CD4-positive, alpha-beta T cell treated with Interleukin-4 for 1 hour (primary cell): ENCODE measurements at places on chromosomes 3 and 15.

GRCh38 chr15:77143616-77144015 is 72.7 kb upstream of the TSPAN3 start:
- DNase-seq, result no peak

DNA sequence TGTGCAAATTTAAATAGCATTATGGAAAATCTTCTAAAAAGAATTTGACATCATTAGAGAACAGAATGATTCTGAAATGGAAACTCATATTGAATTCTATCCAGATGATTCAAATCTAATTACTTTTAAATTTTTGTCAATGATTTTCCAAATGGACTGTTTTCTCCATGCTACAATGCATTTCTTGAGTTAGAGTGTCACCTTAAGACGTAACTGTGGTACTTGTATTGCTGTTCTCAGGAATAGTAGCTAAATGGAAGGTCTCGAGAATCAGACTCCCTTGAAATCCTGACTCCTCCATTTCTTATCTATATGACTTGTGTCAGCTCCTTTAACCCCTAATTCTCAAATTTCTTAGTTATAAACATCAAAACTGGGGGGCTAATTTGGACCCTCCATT is 102.3 kb downstream of the P2RY1 start:
- no peak for DNase-seq

DNA sequence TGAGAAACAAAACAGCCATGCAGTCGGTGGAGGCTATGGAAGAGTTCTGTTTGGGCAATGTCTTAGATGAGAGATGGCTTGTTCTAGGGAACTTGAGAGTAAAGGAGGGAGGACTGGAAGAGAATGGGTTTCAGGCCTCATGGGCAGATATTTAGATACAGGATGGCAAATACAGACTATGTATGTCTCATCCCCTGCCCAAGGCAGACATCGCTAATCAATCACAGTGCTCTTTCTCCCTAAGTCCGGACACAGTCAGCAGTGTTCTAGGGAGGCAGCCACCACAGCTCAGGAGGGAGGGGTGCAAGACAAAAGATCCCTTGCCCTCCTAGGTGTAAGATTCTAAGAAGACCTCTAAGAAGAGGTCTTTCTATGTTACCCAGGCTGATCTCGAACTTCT is 159.3 kb upstream of the TLE3 start:
- DNase-seq, result no peak

GRCh38 chr15:53978253-53978906 is at the start of gene UNC13C:
UNC13C (plus strand) TSS chr15:53978441; CDS start chr15:54012904, 34,463 bp downstream.
- DNase-seq, result no peak

- no peak for DNase-seq
Measured at GRCh38 chr3:492586-493316, 296.2 kb downstream of the CHL1 start.

GRCh38 chr3:149906036-149906435 is 64.7 kb downstream of the PFN2 start:
- DNase-seq, result no peak

DNA sequence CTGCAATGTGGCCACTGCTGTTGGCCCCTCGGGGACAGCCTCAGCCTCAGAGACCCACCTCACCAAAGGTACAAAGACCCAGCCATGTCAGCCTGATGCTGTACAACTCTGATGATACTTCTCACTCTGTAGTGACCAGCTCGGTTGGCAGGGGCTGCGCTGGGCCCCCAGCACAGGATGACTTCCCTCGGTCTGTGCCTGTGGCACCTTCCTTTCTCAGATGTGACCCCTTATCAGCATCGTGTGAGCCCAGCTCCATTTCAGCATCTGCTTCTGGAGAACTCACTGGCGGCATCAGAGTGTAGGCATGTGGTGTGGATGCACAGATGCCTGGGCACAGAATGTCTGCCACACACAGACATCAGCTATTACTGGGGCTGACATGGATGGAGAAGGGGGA is 25.1 kb upstream of the CTXND1 start:
- DNase-seq, result no peak

DNA sequence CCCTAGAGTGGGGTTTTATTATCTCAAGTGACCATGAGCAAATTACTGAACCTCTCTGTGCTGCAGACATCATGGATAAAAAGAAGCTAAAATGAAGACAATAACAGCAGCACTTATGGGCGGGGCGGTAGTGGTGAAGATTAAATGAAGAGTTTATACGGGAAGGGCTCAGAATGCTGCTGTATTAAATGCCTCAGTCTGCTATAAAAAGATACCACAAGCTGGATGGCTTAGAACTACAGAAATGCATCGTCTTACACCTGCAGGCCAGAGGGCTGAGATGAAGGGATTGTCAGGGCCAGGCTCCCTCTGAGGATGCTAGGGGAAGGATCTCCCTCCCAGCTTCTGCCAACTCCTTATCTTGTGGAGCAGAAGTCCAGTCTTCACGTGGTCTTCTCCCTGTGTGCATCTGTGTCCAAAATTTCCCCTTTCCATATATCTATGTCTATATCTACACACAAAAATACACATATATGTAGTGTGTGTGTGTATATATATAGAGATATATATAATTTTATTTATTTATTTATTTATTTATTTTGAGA is 2.9 kb downstream of the ALG1L2 start:
- no peak for DNase-seq

DNA sequence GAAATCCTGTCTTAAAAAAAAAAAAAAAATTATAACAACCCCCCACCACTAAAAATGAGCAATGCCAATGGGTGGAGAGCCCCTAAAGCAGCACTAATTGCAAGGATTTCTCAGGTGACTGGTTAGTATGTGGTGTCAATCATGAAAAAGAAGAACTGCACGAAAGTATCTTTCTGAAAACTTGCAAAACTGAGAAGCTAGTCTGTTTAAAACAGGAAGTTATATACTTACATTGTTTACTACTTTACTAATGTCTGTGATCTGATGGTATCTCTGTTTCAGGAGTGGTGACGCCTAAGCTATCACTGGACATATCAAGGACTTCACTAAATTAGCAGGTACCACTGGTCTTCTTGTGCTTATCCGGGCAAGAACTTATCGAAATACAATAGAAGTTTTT is at the start of gene CCR3:
Gene CCR3, plus strand, starts transcription at position 341 of the 400 bp plus-strand sequence. CDS start 22,699 bp downstream, outside the sequence.
- DNase-seq, result no peak

DNA sequence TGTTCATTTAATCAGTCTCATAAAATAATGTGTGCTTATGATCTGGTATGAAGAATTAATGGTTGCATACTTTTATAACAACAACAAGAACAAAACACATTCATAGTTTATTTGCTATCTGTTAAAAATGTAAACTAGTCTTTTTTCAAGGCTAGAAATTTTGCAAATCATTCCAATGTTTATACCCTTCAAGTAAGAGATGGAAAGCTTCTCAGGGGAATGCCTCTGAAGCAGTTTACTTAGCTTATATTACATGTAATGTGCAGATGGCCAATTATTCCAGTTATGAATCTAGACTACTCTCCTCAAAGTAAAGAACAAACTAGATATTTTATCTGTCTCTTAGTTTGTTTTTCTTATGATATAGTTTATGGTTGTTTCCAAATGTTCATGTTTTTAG is 575.4 kb downstream of the NAALADL2 start:
- DNase-seq, result no peak

DNA sequence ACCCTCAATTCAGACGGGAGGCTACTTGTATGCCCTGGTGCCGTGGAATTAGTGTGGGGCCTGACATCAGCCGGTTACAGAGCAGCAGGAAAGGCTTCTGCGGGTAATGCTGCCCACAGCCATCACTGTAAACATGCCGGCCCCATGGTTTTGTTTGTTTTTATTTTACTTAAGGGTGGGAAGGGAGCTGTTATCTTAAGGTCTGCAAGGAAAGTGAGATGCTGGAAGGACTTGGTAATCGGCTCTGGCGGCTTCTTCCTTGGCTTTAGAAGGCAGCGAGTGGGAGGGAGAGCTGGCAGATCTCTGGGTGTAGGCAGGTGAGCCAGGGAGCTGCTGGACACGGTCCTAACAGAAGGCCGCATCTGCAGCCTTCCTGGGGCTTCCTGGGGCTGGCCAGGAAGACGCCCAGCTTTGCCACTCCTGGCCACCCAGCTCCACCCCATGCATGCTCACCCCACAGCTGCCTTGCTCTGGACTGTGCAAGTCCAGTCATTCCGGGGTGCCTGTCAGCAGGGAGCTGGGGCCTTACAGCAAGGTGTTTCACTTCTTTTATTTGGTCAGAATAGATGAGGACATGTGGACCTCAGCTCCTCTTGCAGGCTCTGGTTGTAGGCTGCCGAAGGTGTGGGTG is 54.1 kb upstream of the FURIN start:
- DNase-seq, result no peak

DNA sequence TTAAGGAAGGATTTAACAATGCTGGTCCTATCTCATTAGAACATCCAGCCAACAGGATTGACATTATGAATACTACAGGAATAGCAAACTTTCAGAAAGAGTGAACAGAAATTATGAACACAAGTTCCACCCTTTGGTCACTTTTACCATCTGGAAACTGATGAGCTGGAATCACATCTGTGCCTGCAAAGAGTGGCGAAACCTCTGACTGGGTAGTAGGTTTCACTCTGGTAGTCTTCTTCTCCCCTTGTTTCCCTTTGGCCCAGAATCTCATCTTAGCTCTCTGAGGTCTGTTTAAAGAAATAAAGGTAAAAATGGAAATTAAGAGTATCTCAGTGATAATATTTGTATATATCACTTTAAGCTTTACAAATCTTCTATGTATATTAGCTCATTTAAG is 73.1 kb downstream of the NR2E3 start:
- no peak for DNase-seq

- DNase-seq, result no peak
Measured at GRCh38 chr3:127560051-127560787, 30.3 kb downstream of the TPRA1 start.

- no peak for DNase-seq
Measured at GRCh38 chr15:70582143-70582945, 181.0 kb downstream of the UACA start.

DNA sequence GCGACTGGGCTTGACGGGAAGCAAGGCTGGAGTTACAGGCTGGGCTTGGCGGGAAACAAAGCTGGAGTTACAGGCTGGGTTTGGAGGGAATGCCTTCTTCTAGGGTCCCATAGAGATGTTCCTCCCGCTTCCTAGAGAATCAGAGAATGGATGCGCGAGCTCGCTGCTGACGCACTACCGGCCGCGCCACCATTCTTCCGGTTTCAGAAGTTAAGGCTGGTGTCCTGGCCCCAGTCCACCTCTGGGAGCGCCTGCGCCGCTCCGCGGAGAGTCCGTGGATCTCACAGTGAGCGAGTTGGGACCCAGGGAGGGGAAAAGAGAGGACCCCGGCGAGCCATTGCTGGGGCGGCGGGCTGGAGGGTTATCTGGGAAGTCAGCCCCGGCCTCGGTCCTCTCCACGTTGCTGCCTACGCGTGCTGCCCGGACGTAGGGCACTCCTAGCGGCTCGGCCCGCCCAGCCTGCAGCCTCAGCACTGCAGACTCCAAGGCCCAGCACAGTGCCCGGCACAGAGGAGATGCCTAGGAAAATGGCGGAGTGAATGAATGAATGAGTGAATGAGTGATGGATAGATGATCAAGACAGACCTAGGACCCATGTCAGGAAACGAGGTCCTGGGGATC is at the start of gene ZNF502:
Gene ZNF502, plus strand, starts transcription at position 206 of the 621 bp plus-strand sequence. CDS start 7,602 bp downstream, outside the sequence.
- DNase-seq, result peak; percentile 53

DNA sequence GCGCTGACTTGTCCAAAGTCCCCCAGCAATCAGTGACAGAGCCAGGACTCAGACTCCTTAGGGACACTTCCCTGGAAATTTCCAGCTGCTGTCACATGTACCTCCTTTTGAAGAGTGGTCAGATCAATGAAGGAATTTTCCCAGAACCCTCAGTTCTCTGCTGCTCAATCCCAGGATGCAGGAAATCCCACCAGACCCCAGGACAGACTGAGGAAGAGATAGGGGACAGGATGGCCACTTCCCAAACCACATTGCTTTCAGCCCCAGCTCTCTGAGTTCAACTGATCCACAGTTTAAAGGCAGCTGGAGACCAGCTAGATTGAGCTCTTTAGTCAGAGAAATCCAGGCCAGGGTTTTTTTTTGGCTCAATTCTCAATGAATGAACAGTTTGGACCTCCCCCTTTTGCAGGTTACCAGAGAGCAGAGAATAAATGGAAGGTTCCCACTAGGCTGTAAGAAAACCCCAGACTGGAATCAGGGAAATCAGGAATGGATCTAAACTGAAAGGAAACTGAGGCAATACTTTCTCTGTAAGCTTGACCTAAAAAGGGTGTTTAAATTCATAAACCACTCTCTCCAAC is 1.5 kb downstream of the CYP1A1 start:
- DNase-seq, result peak; percentile 32

GRCh38 chr3:183862610-183863009 is 22.1 kb downstream of the PARL start:
- DNase-seq, result no peak
